ENCODE measurements at places on chromosomes 11 and 22.

GRCh38 chr11:34509336-34509876 lies 4.2 kb downstream of the ELF5 start:
- DNase-seq = no peak

GRCh38 chr11:120632579-120632978 lies 121.0 kb downstream of the GRIK4 start:
- DNase-seq = no peak

DNA sequence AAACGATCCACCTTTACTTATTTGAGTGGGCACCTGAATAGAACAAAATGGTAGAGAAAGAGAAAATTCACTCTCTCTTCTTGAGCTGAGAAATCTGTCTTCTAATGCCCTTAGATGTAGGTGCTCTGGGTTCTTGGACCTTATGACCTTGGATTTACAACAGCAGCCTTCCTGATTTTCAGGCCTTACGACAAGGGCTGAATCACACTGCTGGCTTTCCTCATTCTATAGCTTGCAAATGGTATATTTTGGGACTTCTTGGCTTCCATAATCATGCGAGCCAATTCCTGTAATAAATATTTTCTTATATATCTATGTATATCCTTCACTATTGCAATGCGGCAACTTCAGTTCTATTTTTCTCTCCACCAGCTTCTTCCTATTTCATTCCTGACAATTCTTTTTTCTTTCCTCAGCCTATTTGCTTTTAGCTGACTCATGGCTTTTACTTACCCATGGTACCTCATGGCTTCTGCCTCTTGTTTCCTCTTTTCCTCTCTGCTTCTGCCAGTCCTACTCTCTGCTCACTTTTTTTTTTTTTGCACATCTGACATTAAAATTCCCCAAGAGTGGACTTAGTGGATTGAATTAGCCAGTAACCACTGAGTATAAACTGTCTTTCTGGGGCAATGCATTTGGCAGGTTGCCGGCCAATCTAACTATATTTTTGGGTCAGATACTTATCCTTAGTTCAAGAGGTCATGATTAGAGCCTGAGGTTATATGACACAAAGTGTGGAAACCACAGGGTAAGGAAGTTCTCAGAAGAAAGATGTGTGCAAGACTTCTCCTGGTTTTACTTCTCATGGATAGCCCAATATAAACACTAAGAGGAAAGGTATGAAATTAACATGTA lies 359.5 kb downstream of the TMEM135 start:
- no peak for DNase-seq

- no peak for DNase-seq
Measured at GRCh38 chr11:23680488-23681230, 816.2 kb upstream of the LUZP2 start.

- DNase-seq = no peak
Measured at GRCh38 chr11:128509621-128510389, 77.6 kb downstream of the ETS1 start.

DNA sequence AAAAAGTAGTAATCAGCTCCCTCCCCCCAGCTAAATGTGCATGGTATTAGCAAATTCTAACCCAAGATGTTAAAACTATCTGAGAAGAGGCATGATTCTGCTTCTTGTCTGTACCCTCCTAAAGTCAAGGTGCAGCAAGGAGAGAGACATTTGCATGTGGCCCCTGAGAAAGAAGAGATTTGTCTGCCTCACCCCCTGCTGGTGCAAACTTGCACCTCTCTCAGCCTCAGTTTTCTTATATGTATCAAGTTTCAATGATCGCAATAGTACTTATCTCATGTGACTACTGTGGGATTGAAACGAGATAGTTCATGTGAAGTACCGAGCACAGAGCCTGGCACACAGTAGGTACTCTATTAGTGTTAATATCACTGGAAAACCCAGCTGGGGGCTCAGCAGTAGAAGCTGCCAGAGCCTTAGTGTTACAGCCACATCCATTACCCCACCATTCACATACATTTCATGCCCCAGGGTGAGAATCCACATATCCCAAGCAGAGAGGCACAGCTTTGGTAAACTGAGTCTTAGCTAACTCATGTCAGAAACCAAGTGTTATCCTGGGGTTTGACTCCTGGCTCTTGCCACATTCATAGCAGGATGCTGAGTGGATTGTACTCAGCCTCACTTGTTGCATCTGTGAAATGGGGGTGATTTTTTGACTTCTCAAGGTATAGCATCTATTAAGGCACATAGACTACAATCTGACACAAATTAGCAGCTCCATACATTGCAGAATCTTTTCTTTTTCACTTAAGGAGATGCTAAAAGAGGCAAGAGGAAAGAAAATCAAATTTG lies 24.9 kb downstream of the CD44 start:
- peak; percentile 72 for DNase-seq

DNA sequence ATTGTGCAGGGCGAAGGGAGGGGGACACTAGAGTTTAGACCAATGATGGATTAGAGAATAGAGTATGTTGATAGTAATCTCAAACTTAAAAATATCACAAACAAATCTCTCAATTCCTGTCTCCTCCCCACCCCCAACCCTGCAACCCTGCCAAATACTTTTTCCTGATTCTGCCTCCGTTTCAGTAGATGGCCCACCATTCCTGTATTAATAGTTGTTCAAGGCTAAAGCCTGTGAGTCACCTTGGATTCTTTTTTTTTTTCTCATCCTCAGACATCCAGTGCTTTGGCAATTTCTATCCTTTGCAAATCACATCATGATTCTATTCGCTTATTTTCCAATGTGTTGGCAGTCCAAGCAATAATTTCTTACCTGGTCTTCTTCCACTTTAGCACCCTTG lies 207.9 kb downstream of the DYNC2H1 start:
- no peak for DNase-seq

- DNase-seq = no peak
Measured at GRCh38 chr11:94796863-94797262, 28.7 kb downstream of the AMOTL1 start.

DNA sequence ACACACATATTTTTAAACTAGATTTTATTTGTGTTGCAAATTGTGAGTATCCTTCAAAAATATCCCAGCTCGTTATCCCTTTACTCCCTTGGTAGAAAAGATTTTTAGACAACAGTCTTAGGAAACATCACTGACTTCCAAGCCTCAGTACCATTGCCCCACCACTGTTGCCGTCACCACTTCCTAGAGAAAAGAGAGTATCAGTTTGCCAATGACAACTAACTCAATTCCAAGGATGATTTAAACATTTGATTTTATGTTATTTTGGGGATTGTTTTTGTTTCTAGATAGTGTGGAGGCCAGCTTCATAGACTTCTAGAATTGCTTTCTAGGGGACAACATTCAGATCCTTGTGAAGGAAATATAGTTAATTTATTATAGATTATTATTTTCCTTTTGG lies 274.0 kb upstream of the MPPED2 start:
- no peak for DNase-seq

Measured in MM.1S (cell line).